ENCODE measurements at places on chromosomes 7 and 10. TPM values are rescaled to one million over a fixed set of nuclear protein-coding genes. Genes with fewer than 3 reads are reported as not detected.

DNA sequence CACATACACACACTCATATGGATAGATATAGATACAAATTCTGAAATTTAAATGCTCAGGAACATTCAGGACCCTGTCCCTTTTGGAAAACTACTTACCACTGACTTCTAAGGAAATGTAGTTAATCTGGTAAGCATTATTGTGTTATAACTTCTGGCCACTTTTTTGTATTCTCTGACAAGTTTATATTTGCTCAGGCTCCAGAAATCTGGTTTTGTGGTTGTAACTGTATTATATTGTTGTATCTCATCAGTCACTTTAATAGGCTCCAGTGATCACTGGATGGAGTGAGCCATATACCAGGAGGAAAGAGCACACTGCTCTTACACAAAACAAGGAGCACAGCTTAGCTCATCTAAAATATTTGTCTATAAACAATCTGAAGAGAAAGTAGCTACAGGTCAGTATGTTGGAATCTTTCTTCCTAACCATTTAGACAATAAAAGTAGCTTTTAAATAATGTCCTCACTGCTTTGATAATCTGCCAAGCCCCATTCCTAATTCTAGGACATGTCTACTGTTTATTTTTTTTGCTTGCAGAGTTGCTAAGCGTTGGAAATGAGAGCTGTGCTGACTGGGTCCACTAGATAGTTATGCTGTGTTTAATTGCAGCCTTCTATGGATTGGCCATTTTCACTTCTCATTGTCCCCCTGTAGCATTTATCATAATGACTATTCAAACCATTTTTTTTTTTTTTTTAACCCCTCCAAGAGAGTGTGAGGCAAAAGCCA lies 43.8 kb downstream of the SMNDC1 start:
- DNase-seq: no peak

GRCh38 chr10:51171946-51172345 lies 97.7 kb downstream of the PRKG1 start:
- no peak for DNase-seq

The AHCYL2 gene
- polyA plus RNA-seq: 35.0 TPM

The VGF gene
- polyA plus RNA-seq: 0.17 TPM

GRCh38 chr7:74164985-74165456 lies 9.1 kb upstream of the EIF4H start:
- no peak for DNase-seq

DNA sequence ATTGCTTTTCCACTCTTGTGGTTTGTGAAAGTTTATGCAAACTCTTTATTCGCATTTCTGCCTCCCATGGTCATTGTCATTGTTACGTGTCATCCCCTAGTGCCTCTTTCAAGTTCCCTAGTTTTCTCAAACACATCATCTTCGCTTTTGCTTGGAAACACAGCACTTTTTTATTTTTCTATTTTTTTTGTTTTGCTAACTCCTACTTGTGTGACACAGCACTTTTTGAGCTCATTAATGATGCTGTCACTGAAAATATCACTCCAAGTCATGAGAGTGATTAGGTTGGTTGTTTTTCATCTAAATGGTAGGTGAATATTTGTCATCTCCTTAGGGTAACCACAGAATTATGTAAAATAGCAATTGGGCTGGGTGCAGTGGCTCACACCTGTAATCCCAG lies 8.5 kb upstream of the STX1A start:
- no peak for DNase-seq

The CFAP43 gene
- 15.3 TPM for polyA plus RNA-seq

DNA sequence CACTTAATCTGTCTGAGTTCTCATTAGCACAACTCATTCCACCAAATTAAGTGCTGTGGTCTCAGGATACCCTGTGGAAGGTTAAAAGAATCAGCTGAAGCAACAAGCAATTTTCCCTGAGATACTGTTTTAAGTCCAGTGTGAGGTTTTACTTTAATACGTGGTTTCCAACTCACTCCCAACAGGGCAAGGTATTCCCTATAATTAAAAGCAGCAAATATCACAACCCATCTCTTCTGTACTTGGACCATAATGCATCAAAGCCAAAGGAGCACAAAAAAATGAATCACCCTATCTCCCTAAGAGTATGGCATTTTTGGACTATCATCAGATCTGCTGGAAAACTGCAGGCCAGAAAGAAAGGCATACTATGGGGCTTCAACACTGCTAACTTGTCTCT lies 4.9 kb downstream of the CADPS2 start:
- DNase-seq: no peak

GRCh38 chr10:100528123-100528886 lies 1.4 kb downstream of the NDUFB8 start:
- DNase-seq: no peak

- no peak for DNase-seq
Observed at GRCh38 chr7:86760236-86760635, 116.5 kb downstream of the GRM3 start.

DNA sequence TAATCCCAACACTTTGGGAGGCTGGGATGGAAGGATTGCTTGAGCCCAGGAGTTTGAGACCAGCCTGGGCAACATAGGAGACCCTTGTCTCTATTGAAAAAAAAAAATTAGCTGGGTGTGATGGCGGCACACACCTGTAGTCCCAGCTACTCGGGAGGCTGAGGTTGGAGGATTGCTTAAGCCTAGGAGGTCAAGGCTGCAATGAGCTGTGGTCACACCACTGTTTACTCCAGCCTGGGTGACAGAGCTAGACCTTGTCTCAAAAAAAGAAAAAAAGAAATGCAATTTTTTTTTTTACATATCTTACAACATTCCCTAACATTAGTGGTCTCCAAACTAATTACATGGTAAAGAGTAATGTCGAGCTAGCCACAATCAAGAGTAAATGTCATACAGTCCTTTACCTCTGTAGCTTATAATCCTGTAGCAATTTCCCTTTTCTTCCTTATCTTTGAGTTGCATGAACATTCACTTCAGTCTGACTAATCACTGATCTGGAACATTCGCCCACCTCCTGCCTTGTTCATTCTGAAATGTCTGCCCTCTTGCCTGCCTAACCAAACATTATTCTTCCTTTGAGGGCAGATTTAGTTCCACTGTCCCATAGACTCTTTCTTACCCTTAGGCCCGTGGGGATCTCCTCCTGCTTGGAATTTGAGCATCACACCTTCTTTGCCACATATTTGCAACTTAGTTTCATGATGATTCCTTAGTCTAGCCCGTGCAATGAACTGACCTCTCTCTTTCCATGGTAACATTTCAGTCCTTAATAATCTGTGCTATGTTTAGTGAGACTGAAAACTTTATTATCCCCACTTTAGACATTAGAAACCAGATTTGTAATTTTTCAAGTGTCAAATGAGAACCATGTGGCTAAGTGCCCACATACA lies 4.8 kb upstream of the VCL start:
- DNase-seq: no peak

The TBC1D12 gene
- polyA plus RNA-seq: 16.9 TPM

All from renal cortex interstitium (tissue), 15 donors.